NCI-H526 treated with DMSO at 0.1 percent for 48 hours (cell line): ENCODE measurements at places on chromosomes 1 and 21.

- DNase-seq, result no peak
Observed at GRCh38 chr21:38986806-38987632, 181.3 kb downstream of the ETS2 start.

GRCh38 chr1:220896092-220896491, 16.8 kb downstream of the HLX start:
- no peak for DNase-seq

- DNase-seq, result no peak
Observed at GRCh38 chr1:94612525-94613204, 71.1 kb upstream of the F3 start.

- DNase-seq, result no peak
Observed at GRCh38 chr21:14825514-14825974, 239.3 kb downstream of the NRIP1 start.

DNA sequence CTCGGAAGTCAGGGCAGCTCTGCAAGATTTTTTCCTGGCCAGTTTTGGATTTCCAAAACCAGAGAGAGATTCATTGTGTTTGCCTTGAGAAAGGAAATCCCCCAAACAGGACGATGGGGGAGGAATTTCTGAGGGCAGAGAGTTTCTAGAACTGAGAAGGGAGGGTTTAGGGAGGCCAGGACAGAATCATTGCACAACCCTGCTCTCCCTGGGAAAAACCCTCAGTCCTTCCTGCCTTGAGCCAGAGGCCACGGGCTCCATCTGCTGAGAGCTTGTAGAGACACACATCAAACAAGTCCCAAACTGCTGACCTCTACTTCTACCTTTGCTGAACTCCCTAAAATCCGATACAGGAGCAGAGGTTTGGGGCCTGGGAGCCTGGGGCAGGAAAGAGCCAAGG, 99.7 kb downstream of the NMNAT2 start:
- no peak for DNase-seq

DNA sequence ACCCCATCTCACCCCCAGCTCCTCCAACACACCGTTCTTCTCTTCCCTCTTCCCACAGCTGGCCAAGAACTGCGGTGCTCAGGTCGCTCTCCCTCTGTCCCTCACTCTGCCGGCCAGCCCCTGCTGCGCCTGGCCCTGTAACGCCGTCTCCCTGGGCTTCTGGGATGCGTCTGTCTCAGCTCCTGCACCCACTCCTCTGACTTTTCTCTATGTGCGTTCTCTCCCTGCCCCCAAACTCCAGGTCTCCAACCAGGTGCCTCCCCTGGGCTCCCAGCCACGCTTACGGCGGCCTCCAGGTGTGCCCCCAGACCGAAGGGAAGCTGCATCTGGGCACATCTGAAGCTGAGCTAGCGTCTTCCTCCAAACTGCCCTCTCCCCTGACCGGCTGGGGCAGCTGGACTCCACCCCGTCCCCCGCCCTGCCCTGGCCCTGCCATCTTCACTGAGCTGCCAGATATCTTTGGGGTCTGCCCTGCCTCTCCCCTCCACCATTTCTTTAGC, 2.6 kb downstream of the KRTAP10-12 start:
- no peak for DNase-seq

- no peak for DNase-seq
Observed at GRCh38 chr1:236834876-236835275, 39.8 kb downstream of the MTR start.

DNA sequence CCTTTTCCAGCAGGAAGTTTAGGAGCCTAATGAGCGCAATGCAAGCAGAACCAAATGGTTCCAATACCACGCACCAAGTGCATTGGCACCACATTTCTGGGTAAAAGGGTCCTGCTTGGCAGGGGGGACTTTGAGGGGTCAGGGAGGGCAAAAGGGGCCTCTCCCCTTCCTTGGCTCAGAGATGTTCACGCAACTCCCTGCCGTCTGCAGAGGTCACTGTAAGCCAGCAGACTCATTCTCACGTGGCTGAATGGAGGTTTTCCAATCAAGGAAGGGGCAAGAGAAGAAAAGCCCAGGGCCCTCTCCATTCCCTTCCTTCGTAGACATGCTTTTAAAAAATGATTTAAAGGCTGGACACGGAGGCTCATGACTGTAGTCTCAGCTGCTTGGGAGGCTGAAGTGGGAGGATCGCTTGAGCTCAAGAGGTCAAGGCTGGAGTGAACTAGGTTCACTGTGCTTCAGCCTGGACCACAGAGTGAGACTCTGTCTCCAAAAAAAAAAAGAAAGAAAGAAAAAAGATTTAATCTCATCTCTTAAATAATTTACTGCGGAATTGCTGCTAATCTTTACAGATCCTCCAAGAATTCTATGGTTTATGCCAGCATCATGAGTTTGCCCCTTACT, 80.3 kb downstream of the RUNX3 start:
- DNase-seq, result peak; percentile 9

DNA sequence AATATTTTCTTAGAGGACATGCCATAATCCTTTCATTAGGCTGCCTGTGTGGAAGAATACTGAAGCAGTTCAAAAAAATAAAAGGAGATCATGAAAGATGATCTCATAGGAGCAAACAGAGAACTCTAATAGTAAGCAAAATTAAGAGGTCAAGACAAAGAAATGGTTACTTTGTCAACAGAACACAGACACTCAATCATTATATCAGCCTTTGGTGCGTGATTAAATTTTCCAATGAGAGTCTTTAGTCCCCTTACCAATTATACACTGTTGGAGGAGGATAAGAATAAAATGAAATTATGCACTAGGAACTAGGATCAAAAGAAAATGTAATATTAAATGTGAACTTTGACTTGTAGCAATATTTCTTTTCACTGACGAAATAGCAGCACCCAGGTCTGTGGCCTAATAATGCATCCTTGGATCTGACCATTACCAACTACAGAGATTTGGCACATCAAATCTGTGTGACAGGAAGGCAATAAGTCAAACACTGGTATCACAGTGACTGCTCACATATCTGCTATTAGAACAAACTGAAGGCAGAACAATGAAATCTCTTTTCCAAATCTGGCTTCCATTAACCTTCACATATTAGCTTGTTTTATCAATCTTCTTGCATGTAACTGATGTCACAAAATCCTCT, 1812.9 kb downstream of the PLA2G4A start:
- DNase-seq, result no peak

DNA sequence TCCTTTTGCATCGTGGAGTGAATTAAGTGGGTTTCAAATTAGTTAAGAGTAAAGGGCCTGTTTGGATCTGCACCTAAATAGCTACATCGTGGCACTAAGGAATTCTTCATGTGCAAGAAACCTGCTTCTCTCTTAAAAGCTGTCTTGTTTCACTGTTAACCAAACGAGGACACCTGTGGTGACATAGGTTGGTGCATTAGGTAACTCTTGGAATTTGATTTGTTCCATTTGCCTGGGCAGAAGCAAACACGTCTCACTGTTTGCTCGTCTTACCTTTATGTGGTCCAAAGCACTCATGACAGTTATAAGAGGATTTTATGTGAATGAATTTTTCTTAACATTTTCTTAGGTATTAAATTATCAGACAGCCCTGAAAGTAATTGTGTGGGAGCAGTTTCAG, 60.9 kb downstream of the PRDM2 start:
- DNase-seq, result no peak

DNA sequence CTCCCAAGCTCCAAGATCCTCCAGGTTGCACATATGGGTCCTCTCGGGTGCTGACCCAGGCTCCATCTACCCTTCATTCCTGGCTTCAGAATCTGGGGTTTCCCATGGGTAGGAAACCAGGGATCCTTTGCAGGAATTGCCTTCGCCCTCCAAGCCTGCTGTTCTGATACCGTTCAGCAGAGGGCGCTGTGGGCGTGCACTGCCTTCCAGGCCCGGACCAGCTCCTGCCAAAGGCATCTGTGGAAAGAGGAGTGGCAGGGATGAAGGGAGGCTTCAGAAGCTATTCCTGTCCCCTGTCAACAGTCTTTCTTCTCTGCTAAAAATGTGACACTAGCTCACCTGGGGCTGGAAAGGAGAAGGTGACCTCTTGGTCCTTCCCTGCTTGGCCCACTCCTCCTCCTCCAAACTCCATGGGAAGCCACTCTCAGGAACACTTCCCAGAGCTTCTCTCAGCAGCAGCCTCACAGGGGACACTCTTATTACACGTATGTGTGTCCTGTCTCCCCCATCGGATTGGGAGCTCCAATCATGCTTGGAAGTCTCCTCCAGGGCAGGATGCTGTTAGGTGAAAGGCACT, 71.2 kb downstream of the VWA5B1 start:
- DNase-seq, result no peak

DNA sequence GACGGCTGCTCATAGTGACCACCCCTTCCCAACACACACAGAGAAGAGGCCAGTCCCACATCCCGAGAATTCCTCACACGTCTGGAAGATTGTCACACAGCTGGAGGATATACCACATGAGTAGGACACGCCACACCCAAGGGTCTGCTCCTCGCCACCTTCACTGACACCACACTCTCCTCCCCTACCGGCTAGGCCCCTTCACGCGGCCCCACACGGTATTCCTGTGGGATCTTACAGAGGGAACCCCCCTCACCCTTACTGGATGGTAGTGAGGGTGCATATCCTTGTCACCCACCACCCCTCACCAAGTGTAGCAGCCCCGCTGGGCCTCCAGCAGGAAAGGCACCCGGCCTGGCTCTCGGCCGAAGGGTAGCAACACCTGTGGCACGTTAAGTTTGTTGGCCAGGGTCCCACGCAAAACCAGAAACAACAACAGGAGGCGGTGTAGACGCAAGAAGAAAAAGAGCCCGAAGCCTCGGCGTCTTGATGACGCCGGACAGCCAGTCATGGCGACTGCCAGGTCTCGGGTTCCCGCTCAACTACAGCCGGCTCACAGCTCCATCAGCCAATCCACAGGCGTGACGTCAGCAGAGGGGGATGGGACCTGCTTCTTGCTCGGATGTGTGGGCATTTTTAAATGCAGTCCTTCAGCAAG, at the start of gene NUP210L:
NUP210L (minus strand) TSS at position 540 of the 658 bp plus-strand sequence.
- DNase-seq, result no peak

- no peak for DNase-seq
Observed at GRCh38 chr1:70948396-70949017, 99.1 kb downstream of the PTGER3 start.

DNA sequence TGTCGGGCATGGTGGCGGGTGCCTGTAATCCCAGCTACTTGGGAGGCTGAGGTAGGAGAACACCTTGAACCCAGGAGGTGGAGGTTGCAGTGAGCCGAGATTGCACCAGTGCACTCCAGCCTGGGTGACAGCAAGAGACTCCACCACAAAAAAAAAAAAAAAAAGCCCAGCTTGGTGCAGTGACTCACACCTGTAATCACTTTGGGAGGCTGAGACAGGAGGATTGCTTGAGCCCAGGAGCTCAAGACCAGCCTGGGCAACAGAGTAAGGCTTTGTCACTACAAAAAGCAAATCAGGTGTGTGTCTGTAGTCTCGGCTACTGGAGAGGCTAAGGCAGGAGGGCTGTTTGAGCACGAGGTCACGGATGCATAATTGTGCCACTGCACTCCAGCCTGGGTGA, 5.0 kb upstream of the H6PD start:
- DNase-seq, result no peak

- no peak for DNase-seq
Observed at GRCh38 chr1:43256675-43257570, 12.9 kb upstream of the TMEM125 start.

DNA sequence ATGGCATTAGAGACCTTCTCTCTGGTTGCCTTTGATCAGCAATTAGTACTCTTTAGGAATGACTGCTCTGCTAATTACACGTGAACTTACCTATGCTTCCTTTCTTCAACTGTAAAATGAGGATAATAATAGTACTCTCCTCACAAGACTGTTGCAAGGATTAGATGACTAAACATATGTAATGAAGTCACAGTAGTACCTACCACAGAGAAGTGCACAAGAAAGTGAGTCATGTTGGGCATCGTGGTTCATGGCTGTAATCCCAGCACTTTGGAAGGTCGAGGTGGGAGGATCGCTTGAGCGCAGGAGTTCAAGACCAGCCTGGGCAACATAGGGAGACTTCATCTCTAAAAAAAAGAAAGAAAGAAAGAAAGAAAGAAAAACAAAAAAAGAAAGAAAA, 68.1 kb upstream of the AK4 start:
- no peak for DNase-seq
